Foreskin fibroblast (primary cell): ENCODE measurements at places on chromosomes 4 and X.

DNA sequence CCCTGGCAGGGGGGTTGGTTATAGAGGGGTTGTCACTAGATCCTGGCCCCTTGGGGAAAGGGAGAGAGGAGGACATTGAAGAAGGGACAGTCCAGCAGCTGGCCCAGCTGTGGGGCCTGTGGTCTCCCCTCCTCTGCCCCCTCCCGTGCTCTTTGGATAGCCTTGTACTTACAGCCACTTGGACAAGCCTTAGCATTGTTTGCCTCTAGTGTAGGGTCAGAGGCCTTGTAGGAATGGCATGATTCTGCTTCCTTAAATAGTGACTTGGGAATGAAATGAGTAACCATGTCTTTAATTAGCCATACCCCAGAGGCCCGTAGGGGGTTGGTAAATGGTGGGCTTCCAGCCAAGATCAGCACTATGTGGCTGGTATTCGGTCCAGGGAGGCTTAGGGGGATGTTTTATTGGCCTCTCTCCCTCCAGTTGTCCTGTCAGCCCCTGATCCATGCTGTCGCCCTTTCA lies 230.6 kb downstream of the PTTG2 start:
- DNase-seq = peak; percentile 85

GRCh38 chrX:152896450-152896849 lies 1.4 kb upstream of the ZNF185 start:
- peak; percentile 49 for DNase-seq

DNA sequence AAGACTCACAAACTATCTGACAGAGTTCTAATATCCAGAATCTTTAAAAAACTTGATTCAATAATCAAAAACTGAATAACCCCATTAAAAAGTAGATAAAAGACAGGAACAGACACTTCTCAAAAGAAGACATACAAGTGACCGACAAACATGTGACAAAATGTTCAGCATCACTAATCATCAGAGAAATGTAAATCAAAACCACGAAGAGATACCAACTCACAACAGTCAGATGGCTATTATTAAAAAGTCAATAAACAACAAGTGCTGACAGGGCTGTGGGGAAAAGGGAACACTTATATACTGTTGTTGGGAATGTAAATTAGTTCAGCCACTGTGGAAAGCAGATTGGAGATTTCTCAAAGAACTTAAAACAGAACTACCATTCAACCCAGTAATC lies 138.1 kb upstream of the RASGEF1B start:
- DNase-seq = no peak

GRCh38 chr4:67571975-67572374 lies 13.4 kb downstream of the STAP1 start:
- DNase-seq = no peak

GRCh38 chr4:48909697-48910096 lies 3.1 kb upstream of the OCIAD2 start:
- peak; percentile 98 for DNase-seq

GRCh38 chr4:138952411-138952810 lies 63.2 kb upstream of the NOCT start:
- DNase-seq = no peak

DNA sequence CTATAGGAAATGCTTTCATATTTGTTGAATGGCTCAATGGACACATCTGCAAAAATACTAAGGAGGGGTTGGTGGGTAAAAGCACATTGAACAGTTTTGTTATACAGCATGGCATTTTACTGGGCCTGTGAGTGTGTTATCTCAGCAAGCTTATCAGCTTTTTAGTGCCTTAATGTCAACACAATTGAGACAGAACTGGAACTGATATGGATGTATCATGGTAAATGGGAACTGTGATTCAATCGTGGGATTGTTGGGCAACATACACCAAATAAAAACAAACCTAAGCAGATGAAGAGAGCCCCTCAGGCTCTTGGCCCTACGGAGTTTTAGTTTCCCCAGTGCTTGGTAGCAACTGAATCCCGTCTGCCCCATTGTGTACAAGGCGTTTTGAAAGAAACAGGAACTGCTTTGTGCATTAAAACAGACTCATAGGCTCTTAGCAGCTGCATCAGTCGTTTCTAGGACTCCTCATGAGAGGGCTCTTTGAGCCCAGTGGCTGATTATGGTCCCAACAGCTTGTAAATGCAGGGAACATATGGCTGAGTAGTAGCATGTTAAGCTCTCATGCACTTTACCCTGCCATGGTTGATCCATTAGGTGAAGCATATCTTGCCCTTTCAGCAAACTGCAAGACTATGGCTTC lies 7.3 kb downstream of the GPR119 start:
- DNase-seq = no peak

- no peak for DNase-seq
Observed at GRCh38 chrX:18596096-18596495, 75.8 kb downstream of the RS1 start.

DNA sequence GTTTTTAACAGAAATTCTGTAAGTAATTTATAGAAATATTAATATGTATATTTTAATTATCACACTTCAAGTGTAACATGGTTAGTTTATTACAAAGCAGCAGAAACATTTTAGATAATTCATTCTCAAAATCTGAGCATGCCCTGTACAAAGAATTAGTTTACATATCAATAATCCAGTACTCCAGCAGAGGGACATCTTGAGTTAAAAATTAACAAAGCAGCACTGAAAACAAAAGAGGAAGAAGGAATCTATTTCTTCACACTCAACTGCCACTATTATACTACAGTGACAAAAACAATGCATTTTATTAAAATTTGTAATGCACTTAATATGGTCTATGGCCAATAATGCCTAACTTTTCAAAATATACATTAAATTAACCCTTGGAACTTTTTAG lies 179.1 kb upstream of the KLHL4 start:
- DNase-seq = no peak
